ENCODE measurements at places on chromosomes 4 and X. TPM values are rescaled to one million over a fixed set of nuclear protein-coding genes. Genes with fewer than 3 reads are reported as not detected.

DNA sequence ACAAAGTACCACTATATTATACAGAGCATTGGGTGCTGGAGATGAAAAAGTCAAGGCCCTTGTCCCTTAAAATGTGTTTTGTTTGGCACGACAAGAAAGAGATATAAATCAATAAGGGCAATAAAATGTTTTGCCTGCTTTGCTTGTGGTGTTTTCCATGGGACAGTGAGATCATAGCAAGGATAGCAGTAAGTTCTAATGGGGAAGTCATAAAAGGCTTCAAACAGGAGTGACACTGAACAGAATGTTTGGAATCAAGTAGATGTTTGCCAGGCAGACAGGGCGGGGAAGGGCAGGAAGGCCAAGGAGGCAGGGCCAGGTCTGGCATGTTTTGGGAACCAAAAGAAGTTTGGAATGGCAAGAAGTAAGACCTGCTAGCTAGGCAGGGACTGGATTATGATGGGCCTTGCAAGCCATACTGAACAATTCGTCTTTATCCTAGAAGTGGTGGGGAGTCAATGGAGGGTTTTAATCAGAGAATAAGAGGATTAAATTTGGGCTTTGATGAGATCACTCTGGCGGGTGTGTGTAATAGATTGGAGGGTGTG is 16.4 kb downstream of the FGF2 start:
- no peak for DNase-seq
- no peaks in the 10 kb centered on the region for H3K27me3 ChIP-seq
- H3K36me3 ChIP-seq = peaks cover 7% of the 10 kb centered on the region
- H3K4me3 ChIP-seq = no peak overlapping the region

DNA sequence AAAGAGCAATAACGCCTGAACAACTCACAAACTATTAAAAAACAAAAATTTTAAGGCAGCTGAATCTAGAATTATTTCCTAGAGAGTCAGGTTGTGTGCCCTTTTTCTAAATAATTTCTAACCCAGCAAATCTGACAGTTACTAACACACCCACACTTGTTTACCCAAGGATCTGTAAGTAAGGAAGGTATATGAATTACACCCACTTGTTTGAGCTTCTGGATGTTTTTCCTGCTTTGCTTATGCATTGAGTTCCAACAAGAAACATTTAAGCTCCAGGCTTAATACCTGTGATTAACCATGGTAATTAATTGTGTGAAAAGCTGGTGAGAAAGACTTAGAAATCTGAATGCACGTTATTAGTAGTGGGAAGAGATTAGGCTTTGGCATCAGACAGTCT is 1.5 kb downstream of the NIPAL1 start:
- peaks cover 4% of the 10 kb centered on the region for H3K36me3 ChIP-seq
- peaks cover 12% of the 10 kb centered on the region for H3K27me3 ChIP-seq
- H3K4me1 ChIP-seq = peaks cover 11% of the 10 kb centered on the region
- H3K27ac ChIP-seq = peak overlapping the region; percentile 96

GRCh38 chrX:129983575-129984110 is 1.2 kb downstream of the BCORL1 start:
- DNase-seq = peak; percentile 69
- no peaks in the 10 kb centered on the region for H3K27me3 ChIP-seq
- no peak overlapping the region for H3K27ac ChIP-seq
- peaks cover 4% of the 10 kb centered on the region for H3K4me1 ChIP-seq
- no peak overlapping the region for H3K4me3 ChIP-seq

DNA sequence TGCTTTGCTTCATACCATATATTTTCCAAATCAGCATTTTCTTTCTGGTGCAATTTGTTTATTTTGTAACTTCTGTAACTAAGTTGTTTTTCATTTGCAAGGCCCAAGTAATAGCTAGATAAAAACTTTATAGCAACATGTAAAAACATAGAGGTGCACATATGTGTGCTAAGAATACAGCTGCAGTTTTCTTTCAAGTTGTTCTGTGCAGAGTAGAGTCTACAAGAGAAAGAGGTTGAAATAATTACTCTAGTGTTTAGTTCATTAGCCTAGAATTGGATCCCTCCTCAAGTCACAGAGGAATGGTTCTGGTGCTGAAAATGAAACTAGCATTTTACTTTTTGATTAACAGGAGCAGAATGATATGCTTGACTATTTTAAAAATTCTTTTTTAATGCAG is 32.2 kb upstream of the PDLIM5 start:
- H3K36me3 ChIP-seq = peaks cover 4% of the 10 kb centered on the region
- H3K4me1 ChIP-seq = peaks cover 6% of the 10 kb centered on the region
- DNase-seq = no peak
- H3K27me3 ChIP-seq = peaks cover 21% of the 10 kb centered on the region

DNA sequence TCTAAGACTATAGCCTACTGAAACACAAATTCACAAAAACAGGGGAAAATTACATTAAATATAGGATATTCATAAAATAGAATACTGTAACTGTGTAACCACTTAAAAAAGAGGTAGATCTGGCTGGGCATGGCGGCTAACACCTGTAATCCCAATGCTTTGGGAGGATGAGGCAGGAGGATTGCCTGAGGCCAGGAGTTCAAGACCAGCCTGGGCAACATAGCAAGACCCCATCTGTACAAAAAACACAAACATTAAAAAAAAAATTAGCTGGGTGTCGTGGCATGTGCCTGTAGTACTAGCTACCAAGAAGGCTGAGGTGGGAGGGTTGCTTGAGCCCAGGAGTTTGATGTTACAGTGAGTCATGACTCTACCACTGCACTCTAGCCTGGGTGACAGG is 33.4 kb downstream of the RPS6KA3 start:
- no peak overlapping the region for H3K4me3 ChIP-seq
- peaks cover 23% of the 10 kb centered on the region for H3K36me3 ChIP-seq
- H3K27me3 ChIP-seq = no peaks in the 10 kb centered on the region

TKTL2 gene
- not detected for total RNA-seq

KIT gene
- 19.5 TPM for total RNA-seq

WDR13 gene
- total RNA-seq = 80.2 TPM

DNA sequence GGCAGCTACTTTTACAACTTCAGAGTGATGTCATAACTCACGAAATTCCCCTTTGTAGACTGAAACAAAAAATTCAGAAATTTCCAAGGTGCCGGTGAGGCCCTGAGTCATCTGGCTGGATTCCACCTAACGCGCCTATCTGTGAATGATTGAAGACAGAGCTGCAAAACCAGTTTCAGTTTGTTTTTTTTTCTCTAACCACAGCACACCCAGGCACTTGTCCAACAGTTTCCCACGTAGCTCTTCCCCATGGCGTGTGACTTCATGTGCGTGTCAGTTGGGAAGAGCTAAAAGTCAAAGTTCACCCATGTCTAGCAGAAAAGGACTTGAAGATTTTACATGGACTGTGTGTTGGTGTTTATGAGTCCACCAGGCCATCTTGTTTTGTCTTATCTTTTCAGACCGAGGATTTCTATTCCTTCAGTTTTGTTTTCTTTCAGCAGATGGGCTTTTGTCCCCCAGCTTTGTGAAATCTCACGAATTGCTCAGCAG is 16.4 kb downstream of the TCEANC start:
- no peaks in the 10 kb centered on the region for H3K36me3 ChIP-seq
- H3K4me1 ChIP-seq = no peaks in the 10 kb centered on the region
- H3K27ac ChIP-seq = peak overlapping the region; percentile 98
- H3K4me3 ChIP-seq = peak overlapping the region; percentile 71
- no peaks in the 10 kb centered on the region for H3K27me3 ChIP-seq
- DNase-seq = no peak

DNA sequence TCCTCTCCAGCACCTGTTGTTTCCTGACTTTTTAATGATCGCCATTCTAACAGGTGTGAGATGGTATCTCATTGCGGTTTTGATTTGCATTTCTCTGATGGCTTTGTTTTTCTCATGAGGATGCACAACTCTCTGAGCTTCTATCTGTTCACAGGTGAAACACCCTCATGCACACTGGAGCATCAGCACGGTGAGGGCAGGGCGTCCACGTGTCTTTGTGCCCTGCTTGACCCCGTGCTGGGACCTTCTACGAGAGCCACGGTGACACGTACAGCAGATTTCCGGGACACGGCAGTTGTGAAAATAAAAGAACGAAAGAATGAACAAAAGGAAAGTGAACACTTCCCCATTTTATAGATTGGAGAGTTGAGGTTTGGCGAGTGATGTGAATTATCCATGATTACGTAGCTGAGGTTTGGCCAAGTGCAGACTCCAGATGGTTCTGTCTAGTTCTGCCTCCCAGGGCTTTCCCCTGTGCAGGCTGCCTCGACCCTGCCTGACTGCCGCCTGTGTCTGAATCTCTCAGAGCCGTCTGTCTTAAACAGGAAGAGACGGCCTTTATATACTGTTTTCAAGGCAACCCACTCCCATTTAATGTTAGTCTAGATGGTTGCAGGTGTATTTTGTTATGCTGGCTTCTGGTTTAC is 67.8 kb upstream of the SORBS2 start:
- H3K27me3 ChIP-seq = no peaks in the 10 kb centered on the region
- H3K36me3 ChIP-seq = no peaks in the 10 kb centered on the region
- no peak overlapping the region for H3K4me3 ChIP-seq
- no peak overlapping the region for H3K27ac ChIP-seq
- no peak for DNase-seq
- H3K4me1 ChIP-seq = peaks cover 5% of the 10 kb centered on the region

All from type B pancreatic cell (in vitro differentiated cells).